ENCODE measurements at places on chromosomes 7 and 10.

DNA sequence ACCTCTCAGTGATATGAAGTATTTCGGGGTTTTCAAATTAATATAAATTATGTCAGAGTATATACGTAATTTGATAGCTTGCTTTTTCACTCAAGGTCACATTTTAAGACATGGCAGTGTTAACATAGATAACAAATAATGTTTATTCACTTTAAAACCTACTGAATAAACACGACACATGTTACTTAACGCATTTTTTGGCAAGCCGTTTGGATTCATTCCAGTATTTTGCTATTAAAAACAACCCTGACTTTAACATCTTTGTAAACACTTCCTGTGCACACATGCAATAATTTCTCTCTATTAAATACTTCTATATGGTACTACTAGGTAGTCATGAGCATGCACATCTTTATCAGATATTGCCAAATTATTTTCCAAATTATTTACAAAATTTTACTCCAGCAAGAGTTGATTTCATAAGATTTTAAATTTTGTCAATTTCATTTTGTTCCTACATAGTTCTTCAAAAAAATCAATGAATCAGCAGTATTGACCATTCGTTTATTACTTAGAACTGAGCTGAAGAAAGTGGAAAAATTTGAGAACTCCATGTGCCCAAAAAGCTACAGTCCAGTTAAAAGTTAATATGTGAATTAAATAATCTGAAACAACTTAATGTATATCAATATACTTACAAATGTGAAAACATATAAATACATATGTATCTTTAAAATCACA lies 26.8 kb upstream of the THSD7A start:
- no peak for DNase-seq

- DNase-seq, result no peak
These were observed 175.0 kb downstream of the CTNNA3 start for GRCh38 chr10:67520924-67521520.

DNA sequence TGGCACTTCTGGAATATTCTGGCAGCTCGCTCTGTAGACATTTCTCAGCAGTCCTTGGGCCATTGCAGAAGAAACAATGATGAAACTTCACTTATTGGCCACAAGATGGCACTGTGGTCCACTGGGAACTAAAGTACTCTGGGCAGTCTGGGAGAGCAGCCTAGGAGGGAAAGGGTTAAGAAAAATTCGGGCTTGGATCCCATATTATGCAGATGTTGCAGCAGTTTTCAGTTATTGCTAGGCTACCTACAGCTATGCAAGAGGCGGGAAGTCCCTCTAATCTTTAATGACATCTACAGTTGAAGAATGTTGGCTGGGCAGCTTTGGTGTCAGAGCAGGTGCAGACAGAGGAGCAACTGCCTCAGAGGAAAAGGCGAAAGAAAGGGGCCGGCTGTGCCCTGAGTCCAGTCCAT lies 201.7 kb upstream of the PRSS58 start:
- no peak for DNase-seq

DNA sequence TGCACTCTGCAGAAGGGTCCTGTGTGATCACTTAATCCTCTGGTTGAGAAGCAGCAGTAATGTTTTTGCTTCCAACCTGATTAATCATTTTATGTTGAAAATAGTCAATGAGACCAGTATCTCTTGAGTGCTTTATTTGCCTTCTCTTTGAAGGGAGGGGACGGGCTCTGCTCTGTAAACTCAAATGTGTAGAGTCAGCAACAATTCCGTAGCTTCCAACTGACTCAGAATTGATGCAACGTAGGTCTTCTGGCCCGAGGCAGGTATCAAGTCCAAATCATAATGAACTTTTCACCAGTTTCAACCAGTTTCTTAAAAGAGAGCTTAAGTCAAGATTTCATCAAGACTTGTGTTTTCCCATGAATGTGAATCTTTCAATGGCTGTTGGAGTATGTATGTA lies 26.3 kb downstream of the GUSB start:
- no peak for DNase-seq

- DNase-seq, result no peak
These were observed 31.6 kb downstream of the MGMT start for GRCh38 chr10:129498680-129499079.

GRCh38 chr7:89339748-89340147 lies 544.2 kb upstream of the TEX47 start:
- no peak for DNase-seq

GRCh38 chr7:134744569-134744968 lies 34.9 kb upstream of the CALD1 start:
- DNase-seq, result no peak

- DNase-seq, result no peak
These were observed 274.6 kb downstream of the KCND2 start for GRCh38 chr7:120547605-120548004.

DNA sequence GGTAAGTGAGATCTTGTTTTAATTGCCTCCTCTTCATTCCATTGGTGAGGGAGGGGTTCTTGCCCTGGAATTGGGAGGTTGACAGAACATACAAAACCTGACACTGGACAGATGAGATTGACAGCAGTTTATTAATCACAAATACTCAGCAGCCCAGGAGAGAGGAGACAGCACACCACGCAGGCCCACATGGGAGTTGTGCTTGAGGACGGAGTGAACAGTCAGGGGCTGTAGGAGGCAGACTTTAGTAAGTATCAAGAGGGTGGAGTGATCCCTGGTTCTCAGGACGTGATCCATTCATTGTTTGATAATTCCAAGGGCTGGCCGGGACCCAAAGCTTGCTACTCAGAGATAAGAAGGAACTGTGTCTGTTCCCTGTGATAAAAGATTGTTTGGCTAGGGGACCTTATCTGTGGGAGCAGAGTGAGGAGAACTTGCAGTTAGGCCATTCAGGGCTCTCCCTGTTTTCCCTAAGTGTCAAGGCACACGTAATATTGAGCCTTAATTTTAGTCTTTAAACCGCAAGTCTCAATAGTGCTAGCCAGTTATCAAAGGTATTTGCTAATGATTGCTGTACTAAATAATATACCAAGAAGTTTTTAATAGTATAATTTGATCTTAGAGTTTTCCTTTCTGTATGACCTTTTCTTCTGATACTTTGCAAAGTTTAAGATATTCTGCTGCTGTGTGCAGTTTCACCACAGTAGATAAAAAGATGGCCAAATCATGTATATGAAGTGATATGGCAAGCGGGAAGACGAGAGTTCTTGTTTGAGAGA lies 14.5 kb downstream of the CAPZA2 start:
- DNase-seq, result no peak

GRCh38 chr10:74249865-74250264 lies 98.8 kb downstream of the ADK start:
- no peak for DNase-seq

- no peak for DNase-seq
These were observed 53.9 kb upstream of the CREB5 start for GRCh38 chr7:28358423-28358868.
